ENCODE measurements at places on chromosomes 5 and 9.

DNA sequence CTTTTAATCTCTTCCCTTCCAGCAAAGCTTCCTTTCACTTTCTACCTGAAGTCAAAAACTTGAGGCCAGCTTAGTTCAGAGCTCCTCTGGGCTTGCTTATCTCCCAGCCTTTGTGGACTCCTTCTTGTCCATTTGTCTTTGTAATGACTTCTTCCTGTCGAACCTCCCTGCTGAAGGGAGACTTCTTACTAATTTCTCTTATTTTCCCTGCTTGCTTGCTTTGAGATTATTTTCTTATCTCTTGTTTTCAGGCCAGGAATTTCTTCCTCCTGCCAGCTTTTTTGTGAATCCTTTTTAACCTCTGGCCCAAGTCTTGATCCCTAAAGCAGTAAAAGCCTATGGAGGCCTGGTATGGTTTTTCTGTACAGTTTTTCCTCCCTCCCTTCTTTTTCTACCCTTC is 46.8 kb upstream of the DHFR start:
- no peak for DNase-seq

DNA sequence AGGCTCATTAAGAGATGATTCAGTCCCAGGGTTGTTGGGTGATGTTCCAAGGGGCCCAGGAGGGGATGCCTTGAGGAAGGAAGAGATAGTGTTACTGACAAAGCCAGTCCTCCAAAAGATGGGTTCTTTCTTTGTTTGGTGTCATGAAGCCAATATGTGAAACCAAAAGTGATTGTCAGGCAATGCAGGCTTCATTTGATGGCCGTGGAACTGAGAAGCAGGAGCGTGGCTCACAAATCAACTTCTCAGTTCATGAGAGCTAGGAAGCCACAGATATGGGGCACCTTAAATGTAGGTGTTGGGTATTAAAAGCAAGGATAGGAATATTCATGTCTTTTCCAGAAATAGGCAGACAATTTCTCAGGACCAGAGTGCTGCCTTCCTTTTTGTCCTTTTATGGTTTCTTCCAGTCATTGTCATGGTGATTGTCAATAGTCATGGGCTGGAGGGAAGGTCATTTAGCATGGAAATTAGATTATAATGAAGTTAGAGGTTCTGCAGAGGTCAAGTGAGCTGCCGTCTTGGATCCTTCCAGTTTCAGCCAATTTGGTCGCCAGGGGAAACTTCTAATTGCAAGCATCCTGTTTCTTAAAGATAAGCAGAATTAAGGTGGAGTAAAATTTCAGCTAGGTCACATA is 393.0 kb downstream of the NTRK2 start:
- no peak for DNase-seq

- no peak for DNase-seq
Measured at GRCh38 chr9:80968611-80969010, 720.7 kb downstream of the TLE1 start.

DNA sequence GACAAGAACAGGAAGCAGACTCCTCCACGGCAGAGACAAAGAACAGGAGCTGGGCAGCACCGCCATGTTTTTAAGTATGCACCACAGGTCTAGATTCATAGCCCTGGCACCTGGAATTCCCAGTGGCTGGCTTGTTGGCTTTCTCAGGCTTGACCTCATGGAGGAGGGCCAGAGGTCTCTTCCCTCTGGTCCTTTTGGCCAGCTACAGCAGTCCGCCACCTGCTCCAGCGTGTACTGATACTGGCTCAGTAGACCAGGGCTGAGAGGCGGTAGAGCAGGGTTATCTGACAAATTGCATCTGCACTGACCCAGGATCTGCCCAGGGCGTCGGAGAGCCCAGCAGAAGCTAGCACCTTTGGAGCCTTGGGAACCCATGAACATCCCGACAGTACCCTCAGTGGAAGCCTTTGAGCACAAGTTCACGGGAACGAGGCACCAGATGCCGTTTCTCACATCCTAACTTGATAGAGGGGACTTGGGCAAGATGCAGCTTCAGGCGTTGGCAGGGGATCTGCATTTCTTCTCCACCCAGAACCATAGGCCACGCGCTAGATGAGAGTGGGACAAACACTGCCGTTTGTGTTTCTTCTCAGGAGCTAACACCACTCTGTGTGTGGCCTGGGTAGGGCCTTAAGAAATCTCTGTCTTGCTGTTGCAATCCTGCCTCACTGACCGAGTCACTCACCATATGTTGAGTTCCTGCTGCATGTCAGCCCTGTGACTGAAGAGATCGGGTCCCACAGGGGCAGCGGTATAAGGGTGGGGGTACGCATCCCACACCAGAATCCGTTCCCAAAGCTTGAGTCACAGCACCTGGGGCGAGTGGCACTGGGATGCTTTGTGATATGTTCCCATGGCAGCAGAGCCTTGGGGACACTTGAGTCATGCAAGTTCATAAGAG is 90.3 kb upstream of the OTULINL start:
- no peak for DNase-seq

DNA sequence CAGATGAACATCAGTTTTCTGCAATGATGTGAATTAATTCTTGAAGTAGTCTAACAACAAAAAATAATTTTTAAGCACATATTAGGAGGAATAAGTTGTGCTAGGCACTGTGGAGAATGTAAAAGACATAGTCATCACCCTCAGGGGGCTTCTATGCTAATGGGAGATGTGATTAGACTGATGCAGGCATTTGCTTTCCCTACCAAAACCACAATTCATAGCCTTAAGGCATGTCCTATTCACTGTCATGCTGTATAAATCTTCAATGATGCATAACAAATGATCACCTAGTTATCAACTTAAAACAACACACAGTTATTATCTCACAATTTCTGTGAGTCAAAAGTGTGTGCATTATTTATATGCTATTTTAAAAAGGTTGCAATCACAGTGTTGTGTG is 422.6 kb downstream of the MAN2A1 start:
- no peak for DNase-seq

GRCh38 chr5:68873198-68873597 is 220.6 kb upstream of the SLC30A5 start:
- no peak for DNase-seq

- no peak for DNase-seq
Measured at GRCh38 chr5:124860291-124860655, 113.8 kb upstream of the ZNF608 start.
